ENCODE measurements at places on chromosomes 1 and 21.

GRCh38 chr1:103942029-103942428 is 192.3 kb downstream of the AMY1C start:
- no peak for DNase-seq

- DNase-seq: no peak
Measured at GRCh38 chr21:36591326-36591970, 107.5 kb upstream of the SIM2 start.

GRCh38 chr1:63848733-63849132 is 74.9 kb downstream of the ROR1 start:
- DNase-seq: no peak

GRCh38 chr1:185727726-185728125 is 6.5 kb upstream of the HMCN1 start:
- DNase-seq: no peak

GRCh38 chr1:226400519-226401354 is 7.2 kb downstream of the PARP1 start:
- DNase-seq: no peak

GRCh38 chr1:165857046-165857801 is 29.8 kb downstream of the UCK2 start:
- no peak for DNase-seq

DNA sequence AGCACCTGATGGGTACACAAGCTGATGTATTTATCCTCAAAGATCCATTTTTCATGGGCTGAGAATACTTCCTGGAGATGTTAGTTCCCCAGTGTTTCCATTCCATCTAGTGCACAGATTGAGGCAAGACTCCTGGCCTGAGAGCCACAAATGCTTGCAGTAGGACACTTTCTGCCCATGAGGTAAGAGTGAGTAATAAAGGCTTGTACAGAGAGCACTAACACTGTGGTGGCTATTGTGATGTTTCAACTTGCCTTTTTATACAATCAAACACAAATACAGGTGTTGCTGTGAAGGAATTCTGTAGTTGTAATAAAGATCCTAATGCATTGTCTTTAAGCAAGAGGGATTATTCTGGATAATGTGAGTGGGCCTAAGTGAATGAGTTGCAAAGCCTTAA is 186.1 kb upstream of the ADAMTS5 start:
- DNase-seq: no peak

DNA sequence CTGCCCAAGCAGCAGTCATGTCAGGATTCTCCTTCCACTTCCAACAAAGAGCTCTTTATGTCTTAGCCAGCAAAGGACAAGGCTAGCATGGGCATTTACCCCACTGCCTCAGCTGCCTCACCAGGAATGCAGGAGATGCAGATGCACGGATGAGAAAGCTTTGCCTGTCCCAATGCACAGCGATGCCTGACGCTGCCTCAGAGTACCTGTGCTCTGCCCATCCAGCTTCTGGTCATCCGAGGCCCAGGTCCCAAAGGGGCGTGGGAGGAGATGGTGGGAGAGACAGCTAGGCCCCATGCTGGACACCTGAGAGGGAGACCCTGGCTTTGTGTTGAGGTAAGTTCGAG is 59.0 kb downstream of the IRF2BP2 start:
- no peak for DNase-seq
